ENCODE measurements at places on chromosomes 4 and X.

- no peak for DNase-seq
Observed at GRCh38 chr4:41413670-41414411, 124.1 kb upstream of the LIMCH1 start.

DNA sequence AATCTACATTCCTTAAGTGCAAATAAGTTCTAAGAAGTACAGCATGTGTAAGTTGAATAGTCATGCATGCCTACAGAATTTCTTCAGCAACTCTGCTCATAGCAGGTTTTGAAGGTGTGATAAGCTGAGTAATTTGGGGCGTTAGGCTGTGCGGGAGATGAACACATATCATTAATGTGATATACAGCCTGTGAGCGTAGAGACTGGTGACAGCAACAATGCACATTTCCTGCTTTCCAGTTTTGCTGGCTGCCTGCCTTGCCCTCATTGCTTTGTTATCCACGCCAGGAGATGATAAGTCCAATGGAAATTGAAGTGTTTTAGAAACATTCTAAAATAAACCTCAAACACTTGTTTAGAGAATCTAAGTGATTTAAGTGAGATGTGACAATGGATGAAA is 1709.4 kb downstream of the ARAP2 start:
- DNase-seq, result no peak

DNA sequence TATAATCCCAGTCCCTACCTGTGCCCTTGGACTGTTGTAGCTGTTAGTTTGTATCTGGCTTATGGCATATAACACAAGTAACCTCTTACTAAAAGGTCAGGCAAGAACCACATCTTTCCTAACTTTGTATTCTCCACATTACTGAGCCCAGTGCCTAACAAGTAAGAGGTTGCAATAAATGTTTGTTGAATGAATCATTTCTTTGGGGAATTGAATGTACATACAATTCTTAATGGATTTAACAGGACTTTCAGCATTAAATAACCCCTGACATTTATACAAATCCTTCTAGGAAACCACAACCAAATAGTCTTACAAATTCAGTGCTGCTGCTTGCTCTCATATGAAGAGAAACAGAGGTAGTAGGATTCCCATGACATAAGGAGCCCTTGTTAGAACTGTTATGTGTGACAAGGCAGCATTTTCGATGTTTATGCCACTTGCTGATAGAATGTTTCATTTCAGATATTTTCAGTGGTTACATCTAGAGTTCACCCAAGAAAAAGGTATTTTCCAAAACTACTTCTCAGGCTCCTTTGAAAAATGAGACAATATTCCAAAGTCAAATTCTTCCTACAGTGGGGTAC is 62.0 kb downstream of the MBNL3 start:
- peak; percentile 5 for DNase-seq

- DNase-seq, result no peak
Observed at GRCh38 chr4:1983053-1983845, 25.5 kb downstream of the NELFA start.

GRCh38 chrX:78024349-78025059 is 55.1 kb upstream of the PGAM4 start:
- no peak for DNase-seq

DNA sequence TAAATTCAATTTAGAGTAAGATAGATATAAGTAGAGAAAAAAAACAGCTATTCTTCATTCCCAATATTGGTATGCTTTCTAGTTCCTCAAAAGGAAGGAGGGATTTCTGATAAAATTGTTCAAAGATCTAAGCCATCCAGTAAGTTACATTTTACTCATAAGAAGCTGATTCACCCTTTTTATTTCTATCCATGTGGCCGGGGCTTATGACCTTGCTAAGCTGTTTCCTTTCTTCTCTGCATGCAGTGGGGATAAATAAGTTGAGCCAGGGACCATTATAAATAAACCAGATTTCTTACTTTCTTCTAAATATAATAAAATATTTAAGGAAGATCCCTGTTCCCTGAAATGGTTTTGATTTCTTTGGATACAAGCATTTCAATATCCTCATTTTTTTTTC is 502.3 kb downstream of the PDHA2 start:
- DNase-seq, result no peak

DNA sequence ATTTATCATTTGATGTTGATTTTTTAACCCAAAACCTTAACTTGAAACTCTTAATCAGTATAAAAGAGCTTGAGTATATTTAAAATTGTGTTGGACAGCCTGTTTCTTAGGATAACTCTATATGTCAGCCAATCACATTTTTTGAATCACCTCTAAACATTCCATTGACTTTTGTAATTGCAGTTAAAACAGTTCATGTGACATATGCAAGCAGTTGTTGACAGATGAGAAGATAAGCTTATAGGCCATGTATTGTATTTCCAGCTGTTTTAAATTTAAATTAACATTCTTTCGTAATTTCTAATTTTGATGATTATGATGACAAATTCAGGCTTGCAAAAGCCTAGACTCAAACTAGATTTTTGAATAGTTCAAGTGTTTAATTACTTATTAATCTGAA is 17.4 kb downstream of the VEGFC start:
- no peak for DNase-seq

DNA sequence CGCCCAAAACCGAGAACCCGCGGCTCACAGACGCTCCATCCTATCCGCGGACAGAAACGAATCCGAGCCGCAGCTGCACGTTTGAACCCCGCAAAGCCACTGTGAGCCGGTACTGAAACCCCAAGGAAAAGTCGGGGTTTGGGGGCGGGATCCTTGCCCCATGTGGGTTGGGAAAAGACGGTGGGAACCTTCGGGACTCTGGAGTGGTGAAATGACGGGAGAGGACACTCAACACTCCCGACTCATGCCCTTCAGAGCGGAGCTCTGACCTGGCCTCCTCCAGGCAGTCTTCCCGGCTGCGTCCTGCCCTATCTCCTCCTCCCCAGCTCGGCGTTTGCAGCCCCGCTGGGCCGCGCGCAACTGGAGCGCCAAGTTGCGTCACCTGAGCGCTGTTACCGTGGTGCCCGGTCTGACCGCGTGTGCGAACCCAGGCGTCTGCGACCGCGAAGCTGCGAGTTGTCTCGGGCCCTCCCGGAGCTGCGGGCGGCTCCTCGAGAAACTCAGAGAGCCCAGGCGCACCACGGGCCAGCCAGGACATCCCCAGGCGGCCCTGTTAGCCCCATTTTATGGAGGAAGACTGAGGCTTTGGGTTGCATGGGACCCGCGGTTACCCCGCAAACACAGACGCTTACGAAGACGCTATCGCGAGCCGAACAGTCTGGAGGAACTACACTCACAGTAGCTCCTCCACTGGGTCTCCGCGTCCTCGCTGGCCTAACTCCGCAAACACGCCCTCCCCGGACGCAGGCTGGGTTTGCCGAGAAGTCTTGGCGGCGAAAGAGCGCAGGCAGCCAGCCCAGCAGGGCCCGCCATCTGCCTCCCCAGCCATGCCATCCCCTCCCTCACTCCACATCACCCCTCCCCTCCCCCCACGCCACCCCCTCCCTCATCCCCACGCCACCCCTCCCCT is 20.3 kb upstream of the HMX1 start:
- no peak for DNase-seq

- DNase-seq, result no peak
Observed at GRCh38 chrX:107674480-107675364, 46.4 kb downstream of the PRPS1 start.

- DNase-seq, result peak; percentile 87
Observed at GRCh38 chr4:188934320-188934962, 795.2 kb downstream of the TRIML1 start.

GRCh38 chr4:27068151-27068867 is 207.7 kb downstream of the STIM2 start:
- no peak for DNase-seq

DNA sequence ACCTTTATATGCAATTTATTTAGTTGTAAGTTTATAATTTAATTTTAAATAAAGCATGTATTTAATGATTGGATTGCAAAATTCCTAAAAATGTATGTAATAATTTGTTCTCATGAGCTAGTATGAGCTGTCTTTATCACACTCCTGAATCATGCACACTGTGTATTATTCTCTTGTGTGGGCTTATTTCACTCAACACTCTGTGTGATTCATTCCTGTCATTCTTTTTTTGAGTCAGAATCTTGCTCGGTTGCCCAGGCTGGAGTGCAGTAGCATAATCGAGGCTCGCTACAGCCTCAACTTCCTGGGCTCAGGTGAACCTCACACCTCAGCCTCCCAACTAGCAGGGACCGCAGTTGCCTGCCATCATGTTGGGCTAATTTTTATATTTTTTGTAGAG is 123.1 kb upstream of the SLC34A2 start:
- DNase-seq, result no peak

DNA sequence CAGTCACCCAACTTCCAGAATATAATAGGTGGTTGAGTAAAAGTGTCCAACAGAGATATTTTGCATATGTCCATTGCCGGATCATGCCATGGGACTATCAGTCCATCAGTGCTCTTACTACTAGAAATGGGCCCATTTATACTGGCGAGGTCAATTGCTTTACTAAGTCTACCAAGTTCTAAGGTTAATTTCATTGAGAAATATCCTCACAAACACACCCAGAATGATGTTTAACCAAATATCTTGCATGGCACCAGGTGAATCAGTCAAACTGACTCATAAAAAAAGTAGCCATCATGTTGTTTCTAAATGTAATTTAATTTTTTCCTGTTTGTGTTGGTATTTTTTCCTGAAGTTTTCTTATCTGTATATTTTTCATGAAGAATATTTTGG is 1217.0 kb downstream of the RAPGEF2 start:
- DNase-seq, result peak; percentile 5

All from epithelial cell of prostate (primary cell).